ENCODE measurements at places on chromosomes 13 and 19.

GRCh38 chr19:14416817-14417231 is 2.3 kb downstream of the DDX39A start:
- DNase-seq, result no peak

- no peak for DNase-seq
These were observed 501.5 kb downstream of the DCT start for GRCh38 chr13:93977986-93978385.

DNA sequence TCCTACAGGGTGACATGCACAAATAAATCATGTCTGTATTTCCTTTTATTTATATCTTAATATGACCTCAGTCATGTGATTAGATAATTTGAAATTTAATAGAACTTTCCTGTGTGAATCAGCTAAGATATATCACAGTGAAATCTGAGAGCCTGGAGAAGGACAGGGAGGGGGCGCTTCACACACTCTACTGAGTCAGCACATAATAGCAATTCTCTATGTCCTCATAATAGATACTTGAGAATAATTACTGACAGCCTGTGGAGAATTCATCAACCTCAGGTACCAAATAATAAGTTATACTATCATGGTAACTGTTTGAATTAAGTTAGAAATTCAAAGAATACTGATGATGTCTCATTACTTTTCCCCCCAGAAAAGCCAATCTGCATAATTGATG is 98.0 kb upstream of the SLC10A2 start:
- DNase-seq, result no peak

DNA sequence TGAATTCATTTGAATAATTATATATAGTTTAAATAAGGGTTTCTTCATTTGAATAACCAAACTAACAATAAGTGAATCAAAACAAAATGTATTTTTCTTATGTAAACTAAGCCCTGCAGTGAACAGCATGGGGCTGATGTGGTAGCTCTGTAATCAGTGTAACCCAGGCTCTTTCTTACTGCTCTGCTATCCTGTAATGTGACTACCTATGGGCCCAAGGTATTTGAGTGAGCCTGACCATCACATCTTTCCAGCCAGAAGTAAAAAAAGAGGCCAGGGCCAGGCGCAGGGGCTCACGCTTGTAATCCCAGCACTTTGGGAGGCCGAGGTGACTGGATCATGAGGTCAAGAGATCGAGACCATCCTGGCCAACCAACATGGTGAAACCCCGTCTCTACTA is 494.6 kb downstream of the DCT start:
- DNase-seq, result no peak

GRCh38 chr13:93496985-93497673 is 270.5 kb downstream of the GPC6 start:
- DNase-seq, result no peak

Data from stimulated activated CD4-positive, alpha-beta T cell treated with anti-CD3 and anti-CD28 coated beads, Interleukin-1b, Interleukin-23, amount 100 ng/mL, for 48 hours (primary cell).